ENCODE measurements at places on chromosomes 13 and 19.

- no peak for DNase-seq
Measured at GRCh38 chr19:16021796-16022195, 54.5 kb upstream of the TPM4 start.

GRCh38 chr13:20397896-20398295 is 127.8 kb downstream of the CRYL1 start:
- no peak for DNase-seq

- no peak for DNase-seq
Measured at GRCh38 chr13:51800486-51800885, 3.5 kb downstream of the DHRS12 start.

DNA sequence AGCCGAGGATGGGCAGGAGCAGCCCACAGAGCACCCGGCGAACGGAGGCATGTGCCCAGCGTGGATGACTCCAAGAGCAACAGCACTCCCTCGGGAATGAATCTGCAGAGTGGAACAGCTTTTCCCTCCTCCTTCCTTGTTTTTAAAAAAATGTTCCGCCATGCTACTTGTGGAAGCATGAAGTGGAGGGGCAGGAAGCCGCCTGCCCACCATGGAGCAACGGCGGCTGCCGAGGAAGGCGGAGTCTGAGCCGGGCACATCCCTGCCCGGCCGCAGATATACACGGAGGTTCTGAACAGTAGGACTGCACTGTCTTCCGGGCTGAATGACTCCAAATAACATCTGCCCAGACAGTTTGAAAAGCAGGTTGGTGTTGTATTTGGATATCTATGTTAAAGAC is 65.2 kb downstream of the SOX1 start:
- no peak for DNase-seq

DNA sequence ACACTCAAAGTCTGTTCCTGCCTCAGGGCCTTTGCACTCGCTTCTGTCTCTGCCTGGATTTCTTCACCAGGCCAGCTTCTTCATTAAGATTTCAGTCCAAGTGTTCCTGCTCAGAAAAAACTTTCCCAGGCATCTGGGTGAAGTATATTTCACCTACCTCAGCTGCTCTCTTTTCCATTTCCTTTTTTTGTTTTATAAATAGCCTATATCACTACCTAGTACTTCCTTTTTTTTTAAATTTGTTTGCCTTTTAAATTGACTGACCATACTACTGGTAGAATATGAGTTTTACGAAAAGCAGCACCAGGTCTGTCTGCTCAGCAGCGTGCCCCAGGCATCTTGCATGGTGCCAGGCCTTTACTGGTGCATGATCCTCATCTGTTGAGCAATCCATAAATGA is 1064.4 kb downstream of the UQCRFS1 start:
- no peak for DNase-seq

GRCh38 chr19:57047743-57048142 is 72.0 kb upstream of the USP29 start:
- no peak for DNase-seq

DNA sequence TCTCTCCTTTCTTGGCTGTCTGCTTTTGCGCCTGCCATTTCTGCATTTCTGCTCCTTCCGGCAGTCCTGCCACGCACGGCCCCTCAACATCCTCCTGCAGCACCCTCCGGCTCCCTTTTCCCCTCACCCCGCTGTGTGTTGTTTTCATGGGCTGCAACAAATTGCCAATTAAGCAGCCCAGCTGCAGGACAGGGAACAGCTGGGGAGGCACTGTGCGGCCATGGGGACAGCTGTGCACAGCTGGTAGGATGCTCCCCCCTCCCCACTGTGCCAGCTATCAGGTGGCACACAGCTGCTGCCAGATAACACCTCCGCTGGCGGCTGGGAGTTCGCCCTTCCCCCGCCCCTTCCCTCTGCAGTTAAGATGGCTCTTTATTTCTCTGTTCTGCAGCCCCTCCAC is 25.4 kb downstream of the LYL1 start:
- no peak for DNase-seq

DNA sequence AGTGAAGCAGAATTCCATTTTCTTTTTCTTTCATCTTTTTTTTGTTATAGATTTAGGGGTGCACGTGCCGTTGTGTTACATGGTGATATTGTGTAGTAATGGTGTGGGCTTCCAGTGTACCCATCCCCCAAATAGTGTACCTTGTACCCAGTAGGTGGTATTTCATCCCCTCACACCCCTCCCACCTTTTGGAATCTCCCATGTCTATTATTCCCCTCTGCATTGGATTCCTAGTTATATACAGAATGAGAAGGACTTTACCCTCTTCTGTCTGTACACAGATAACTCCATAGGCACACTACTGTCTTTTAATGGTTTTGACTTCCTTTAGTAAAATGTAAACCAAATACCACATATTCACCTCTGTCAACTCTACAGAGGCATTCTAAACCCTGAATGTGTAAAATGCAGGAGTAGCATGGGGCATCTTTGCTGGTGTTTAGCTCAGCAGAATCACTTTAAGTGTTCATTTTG is 28.0 kb downstream of the FRY start:
- DNase-seq = no peak

- DNase-seq = no peak
Measured at GRCh38 chr19:51036519-51036918, 1.7 kb upstream of the KLK12 start.

- DNase-seq = no peak
Measured at GRCh38 chr13:50033725-50034124, 18.5 kb downstream of the KCNRG start.

DNA sequence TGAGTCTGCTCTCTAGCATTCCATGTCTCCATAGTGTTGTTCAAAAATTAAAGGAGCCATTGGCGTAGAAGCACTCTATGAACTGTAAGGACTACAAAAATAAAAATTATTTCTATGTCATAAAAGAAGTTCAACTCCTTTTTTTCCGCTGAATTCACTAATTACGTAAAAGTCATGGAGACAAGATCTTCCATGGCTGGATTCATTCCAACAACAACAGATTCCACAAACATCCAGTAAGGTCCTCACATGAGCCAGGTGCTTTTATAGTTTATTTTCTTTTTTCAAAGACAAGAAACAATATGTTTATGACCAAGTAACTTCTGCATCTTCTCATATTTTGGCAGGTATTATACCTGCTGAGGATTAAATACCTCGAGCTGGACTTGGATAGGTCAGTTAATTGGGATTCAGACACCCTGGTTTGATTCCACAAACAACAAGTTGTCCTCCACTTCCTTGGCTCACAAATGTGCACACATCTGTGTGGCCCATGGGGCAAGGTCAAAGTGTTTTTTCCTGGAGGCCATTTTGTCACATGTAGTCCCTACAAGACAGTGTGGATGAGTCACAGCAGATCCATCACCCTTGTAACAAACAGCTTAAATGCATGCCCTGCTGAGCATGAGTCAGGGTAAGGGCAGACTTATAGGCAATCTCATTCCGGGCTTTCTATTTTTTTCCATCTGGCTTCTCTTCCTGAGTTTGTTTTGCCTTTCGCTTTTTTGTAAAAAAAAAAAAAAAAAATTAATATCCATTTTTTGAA is 475.6 kb downstream of the COG6 start:
- no peak for DNase-seq

DNA sequence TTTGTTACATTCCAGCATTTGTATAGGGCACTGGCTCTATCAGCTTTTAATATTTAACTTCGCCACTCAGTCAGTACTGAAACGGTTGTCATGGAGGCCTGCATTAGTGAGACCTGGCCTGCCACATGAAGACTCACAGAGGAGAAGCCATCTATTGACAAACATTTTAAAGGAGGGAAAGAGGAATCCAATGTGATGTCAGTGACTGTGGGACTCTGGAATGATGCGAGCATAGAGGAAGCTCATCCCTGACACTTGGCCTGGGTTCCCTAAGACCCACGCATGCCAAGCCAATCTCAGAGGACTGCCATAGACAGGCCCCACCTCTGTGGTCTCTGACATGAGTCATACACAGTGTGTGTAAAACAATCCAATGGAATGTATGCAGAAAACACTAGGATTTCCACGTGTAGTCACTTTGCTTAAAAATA is 7.9 kb upstream of the DPY19L3 start:
- no peak for DNase-seq

DNA sequence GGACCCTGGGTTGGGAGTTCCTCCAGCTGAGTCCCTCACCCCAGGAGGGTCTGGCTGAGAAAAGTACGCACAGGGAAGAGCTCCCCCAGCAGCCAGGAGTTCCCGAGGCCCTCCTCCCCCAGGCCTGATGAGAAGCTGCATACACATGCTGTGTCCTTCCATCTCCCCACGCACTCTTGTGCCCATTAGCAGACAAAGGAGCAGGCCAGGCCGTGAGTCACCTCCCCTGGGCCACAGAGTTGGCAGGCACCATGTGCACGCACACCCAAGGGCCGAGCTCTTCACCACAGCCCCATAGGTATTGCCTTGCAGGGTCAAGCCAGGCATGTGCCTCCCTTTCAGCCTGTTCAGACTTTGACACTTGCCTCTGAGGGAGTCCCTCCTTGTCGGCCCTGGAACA is 17.5 kb downstream of the MAU2 start:
- no peak for DNase-seq

GRCh38 chr19:52188822-52189734 is 774 bp upstream of the PPP2R1A start:
- no peak for DNase-seq

- DNase-seq = no peak
Measured at GRCh38 chr13:46181840-46182490, at the start of gene LCP1. Gene LCP1 (minus strand): TSS chr13:46182177. CDS start chr13:46159662, 22,515 bp downstream.

DNA sequence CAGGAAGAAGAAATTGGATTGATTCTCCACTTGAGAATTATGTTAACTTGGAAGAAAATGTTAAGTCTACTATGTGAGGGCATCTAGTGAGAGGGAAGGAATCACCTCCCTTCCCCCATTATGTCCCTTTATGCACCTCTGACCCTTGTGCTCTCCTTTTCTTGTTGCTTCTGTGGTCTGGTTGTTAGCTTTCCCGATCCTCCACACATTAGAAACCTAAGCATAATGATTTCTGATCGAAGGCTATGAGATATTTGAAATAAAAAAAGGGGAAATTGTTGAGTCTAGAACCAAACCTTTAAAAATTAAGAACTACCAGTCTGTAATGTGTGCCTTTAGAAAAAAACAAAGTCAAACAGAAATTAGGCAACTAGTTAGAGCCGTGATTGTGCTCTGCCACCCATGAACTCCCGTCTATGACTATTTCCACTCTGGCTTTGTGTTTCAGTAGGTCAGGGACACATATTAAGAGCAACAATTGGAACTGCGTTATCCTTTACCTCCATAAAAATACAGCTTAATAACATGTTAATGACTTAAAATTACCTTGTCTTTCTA is 463 bp upstream of the GPC6 start:
- no peak for DNase-seq

DNA sequence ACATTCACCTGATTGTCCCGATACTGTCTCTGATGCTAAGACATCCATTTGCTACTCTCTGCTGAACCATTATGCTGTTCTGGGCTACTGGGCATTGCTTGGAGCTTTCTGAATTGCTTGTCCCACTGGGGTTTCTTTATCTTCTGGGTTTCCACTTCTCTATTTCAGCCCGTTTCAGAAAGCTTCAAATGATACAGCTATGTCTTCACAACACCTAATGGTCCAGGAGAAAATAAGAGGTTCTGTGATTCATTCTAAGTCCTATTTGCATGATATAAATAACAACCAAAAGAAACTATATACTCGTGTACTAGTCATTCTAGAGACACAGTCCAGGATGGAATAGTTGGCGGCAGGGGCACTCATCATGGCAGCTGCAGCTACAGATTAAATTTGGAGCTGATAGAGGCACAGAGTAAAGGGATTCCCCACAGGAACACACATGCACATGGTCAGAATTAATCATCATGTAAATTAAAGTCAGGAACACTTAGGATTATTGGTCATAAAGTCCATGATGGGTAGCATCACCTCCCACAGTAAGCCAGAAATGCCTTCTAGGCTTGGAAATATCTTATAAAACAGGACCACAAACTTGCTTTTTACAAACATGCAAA is 33.3 kb upstream of the SCEL start:
- DNase-seq = no peak

DNA sequence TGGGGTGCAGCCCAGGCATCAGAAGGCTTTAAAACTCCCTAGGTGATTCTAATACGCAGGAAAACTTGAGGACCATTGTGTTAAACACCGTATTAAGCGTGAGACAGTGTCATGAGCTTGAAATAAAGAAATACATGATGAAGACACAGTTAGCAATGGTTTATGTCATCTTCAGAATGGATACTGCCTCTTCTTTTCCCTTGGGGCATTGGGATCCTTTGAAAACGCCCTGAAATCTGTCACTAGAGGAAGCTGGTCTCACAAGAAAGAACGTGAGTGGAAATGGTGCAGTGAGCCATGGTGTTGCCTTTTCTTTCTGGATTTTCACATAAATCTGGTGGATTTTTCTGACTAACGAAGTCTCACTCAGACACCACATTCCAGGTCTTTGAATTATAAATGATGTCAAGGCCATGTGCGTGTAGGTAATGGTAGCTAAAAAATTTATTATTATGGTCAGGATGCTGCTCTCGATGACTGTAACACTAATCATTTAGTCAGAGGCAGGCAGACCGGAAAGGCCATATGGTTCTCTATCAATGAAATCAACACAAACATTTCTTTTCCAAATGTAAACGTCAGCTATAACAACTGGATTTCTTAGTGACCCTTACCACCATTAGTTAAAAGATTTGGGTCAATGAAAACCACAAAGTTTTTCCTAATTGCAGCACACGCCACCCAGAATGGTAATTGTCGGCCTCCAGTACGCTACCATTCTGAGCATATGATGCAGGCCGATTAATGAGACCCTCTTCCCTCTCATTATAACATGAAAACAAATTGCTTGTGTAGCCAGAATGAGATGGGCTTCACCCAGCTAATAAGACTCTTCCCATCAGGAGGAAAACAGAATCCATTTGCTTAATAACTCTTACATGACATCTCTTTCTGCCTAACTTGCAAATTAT is 105.6 kb downstream of the SLC7A1 start:
- no peak for DNase-seq

- DNase-seq = peak; percentile 78
Measured at GRCh38 chr19:40613690-40614621, 12.8 kb downstream of the LTBP4 start.

DNA sequence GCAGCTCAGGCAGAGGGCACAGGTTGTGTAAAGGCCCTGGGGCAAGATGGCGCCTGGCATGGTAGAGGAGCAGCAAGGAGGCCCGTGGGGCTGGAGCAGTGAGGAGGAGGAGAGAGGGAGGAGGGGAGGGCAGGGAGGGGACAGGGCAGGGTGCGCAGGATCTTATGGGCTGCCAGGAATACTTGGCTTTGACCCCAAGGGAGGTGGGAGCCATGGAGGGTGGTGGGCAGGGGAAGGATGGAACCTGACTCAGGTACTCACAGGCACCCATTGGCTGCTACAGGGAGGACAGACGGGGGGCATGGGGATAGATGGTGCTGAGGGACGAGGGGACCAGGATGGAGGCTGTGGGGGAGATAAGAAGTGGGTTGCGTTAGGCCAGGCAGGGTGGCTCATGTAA is 3.3 kb downstream of the TNFAIP8L1 start:
- no peak for DNase-seq

GRCh38 chr13:110536006-110536693 is 25.4 kb downstream of the RAB20 start:
- DNase-seq = no peak

GRCh38 chr19:44718441-44719261 is 19.7 kb downstream of the CEACAM16 start:
- no peak for DNase-seq
